Stomach (tissue), 19 donors: ENCODE measurements at places on chromosomes 7 and 10. TPM values are rescaled to one million over a fixed set of nuclear protein-coding genes. Genes with fewer than 3 reads are reported as not detected.
A peak's percentile ranks its signal among the peaks of the same experiment; 100 is the strongest.

GRCh38 chr7:108348913-108349312 is 107.3 kb downstream of the NRCAM start:
- DNase-seq, result no peak
- no peaks in the 10 kb centered on the region for H3K27me3 ChIP-seq
- H3K36me3 ChIP-seq, result no peaks in the 10 kb centered on the region
- H3K4me3 ChIP-seq, result no peak overlapping the region

Gene BHLHA15
- total RNA-seq, result 108 TPM

DNA sequence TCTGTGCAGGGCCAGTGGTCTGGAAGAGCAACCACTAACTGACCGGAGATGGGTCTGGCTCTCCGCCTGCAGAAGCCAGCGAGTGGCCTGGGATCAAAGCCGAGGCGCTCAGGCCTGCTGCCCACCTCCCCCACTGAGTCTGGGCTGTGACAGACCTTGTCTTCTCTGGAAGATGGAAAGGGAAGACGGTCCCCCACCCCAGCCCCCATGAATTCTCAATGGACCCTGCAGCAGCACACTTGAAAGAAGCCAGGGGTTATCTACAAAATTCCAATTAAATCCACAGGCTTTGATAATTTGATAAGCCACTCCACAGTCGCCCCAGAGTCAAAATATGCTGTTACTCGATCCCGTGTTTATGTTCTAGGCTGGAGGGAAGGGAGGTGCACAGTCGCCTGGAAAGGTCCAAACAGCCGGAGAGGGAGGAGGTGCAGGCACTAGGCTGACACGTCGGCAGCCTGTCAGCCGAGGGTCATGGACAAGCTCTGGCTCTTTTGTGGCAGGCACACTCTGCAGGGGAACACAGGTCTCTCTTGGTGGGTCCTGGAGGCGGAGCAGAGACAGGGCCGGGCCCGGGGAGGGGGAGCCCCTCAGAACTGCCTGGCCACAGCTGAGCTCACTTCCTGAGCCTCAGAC is 134.9 kb downstream of the SH3PXD2A start:
- peak overlapping the region; percentile 13 for H3K27ac ChIP-seq
- H3K4me1 ChIP-seq, result peaks cover 11% of the 10 kb centered on the region
- H3K36me3 ChIP-seq, result no peaks in the 10 kb centered on the region
- no peak for DNase-seq
- no peaks in the 10 kb centered on the region for H3K27me3 ChIP-seq

DNA sequence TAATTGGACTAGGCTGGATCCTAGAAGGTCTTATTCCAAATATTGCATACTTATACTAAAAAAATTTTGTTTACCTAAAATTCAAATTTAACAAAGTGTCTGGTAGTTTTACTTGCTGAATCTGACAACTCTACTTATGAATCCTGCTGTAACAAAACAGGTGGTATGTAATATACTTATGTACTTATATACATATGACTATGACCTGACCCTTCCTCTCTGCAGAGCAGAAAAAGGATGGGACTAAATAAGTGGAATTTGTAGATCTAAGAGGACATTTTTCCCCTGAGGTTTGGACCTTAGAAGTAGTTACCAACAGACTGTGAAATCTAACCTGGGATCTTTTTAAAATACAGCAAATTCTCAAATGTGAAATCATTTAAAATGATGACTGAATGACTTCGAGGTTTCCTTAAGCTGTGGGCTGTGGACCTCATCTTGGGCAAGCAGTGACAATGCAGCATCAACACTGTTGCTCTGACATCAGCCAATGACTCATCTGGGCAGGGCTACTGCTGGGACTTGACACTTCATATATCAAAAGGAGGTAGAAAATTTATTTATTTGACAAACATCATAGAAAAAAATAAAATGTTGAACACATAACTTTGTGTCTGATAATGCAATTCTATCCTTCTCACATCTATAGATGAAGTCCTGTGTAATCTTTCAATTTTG is 73.6 kb downstream of the RELN start:
- no peaks in the 10 kb centered on the region for H3K27me3 ChIP-seq
- no peak overlapping the region for H3K4me3 ChIP-seq

GRCh38 chr10:62769574-62770242 is 34.8 kb upstream of the ADO start:
- no peaks in the 10 kb centered on the region for H3K4me1 ChIP-seq
- DNase-seq, result no peak
- no peak overlapping the region for H3K27ac ChIP-seq
- H3K4me3 ChIP-seq, result no peak overlapping the region
- no peaks in the 10 kb centered on the region for H3K36me3 ChIP-seq

DNA sequence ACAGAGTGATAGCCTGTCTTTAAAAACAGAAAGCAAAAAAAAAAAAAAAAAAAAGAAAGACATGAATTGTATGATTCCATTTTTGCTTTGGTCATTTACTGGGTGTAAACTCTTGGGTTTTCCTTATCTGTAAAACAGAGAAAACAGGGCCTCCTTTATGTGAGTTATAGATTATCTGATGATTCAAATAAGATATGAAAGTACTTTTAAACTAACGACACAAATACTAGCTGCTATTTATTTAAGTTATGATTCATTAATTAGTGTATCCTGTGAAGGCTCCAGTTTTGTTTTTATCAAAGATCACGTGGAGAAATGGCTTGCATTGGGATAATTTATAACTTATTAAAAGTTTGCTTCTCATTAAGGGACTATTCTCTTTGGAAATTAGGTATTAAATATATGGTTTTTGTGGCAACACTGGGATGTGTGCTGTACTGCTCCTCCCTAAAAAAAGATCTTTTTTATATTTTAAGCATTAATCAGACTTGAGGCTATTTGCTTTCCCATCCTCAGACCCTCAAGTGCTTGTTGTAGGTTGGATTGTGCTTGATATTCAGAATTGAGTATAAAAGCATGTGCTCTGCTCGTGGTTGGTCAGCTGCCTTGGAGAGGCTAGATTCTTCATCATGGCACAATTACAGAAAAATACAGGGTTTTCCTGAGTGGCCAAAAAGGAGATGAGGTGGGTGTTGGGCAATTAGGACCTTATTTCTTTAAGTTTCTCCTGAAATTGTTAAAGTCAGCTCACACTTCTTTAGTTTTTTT is 39.9 kb downstream of the NRG3 start:
- no peak for DNase-seq
- H3K4me1 ChIP-seq, result peaks cover 5% of the 10 kb centered on the region
- H3K27ac ChIP-seq, result no peak overlapping the region
- H3K27me3 ChIP-seq, result no peaks in the 10 kb centered on the region
- H3K36me3 ChIP-seq, result no peaks in the 10 kb centered on the region

DNA sequence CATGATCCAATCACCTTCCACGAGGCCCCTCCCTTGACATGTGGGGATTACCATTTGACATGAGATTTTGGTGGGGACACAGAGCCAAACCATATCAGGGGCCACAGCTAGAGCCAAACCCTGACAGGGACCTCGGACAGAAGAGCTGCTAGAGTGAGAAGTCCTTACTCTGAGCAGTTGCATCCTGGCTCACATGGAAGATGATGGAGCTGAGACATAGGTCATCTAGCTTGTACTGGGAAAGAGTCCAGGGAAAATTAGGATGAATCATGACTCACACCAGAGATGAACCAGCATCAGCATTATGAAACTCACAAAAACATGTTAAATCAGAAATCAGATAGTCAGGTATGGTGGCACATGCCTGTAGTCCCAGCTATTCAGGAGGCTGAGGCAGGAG is 12.8 kb upstream of the FMC1 start:
- H3K27ac ChIP-seq, result no peak overlapping the region
- H3K4me1 ChIP-seq, result peaks cover 4% of the 10 kb centered on the region
- H3K36me3 ChIP-seq, result no peaks in the 10 kb centered on the region
- no peak overlapping the region for H3K4me3 ChIP-seq

GRCh38 chr7:137628216-137628615 is 218.6 kb downstream of the DGKI start:
- H3K4me3 ChIP-seq, result no peak overlapping the region
- DNase-seq, result no peak
- H3K4me1 ChIP-seq, result no peaks in the 10 kb centered on the region
- no peak overlapping the region for H3K27ac ChIP-seq
- H3K27me3 ChIP-seq, result peaks cover 4% of the 10 kb centered on the region

GRCh38 chr10:15122477-15123030 is 25.4 kb downstream of the RPP38 start:
- H3K4me3 ChIP-seq, result no peak overlapping the region
- H3K4me1 ChIP-seq, result no peaks in the 10 kb centered on the region
- peaks cover 84% of the 10 kb centered on the region for H3K36me3 ChIP-seq
- DNase-seq, result no peak
- H3K27ac ChIP-seq, result no peak overlapping the region
- no peaks in the 10 kb centered on the region for H3K27me3 ChIP-seq

DNA sequence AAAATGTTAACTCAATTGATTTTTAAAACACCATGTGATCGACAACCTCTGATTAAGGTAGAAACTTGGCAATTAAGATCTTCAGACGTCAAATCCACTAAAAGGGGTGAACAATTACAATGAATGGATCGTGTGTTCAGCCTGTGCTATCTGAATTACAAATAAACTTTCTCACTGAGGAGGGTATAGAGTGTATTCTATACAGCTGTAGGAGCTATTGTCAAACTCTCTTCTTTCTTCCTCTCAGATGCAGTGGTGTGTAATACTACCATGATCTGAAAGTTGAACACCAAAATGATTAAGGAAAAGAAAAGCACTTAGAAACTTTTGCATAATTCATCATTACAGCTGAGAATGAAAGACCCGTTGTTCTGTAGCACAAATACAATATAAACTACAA is 32.2 kb upstream of the MACC1 start:
- H3K36me3 ChIP-seq, result no peaks in the 10 kb centered on the region
- no peak overlapping the region for H3K27ac ChIP-seq
- no peak overlapping the region for H3K4me3 ChIP-seq
- no peak for DNase-seq
- H3K4me1 ChIP-seq, result no peaks in the 10 kb centered on the region
- no peaks in the 10 kb centered on the region for H3K27me3 ChIP-seq

Gene TMEM209
- 6.1 TPM for total RNA-seq

Gene PLEKHS1
- total RNA-seq, result 2.9 TPM

Gene PLXDC2
- total RNA-seq, result 10.4 TPM

Gene GBX1
- total RNA-seq, result not detected

DNA sequence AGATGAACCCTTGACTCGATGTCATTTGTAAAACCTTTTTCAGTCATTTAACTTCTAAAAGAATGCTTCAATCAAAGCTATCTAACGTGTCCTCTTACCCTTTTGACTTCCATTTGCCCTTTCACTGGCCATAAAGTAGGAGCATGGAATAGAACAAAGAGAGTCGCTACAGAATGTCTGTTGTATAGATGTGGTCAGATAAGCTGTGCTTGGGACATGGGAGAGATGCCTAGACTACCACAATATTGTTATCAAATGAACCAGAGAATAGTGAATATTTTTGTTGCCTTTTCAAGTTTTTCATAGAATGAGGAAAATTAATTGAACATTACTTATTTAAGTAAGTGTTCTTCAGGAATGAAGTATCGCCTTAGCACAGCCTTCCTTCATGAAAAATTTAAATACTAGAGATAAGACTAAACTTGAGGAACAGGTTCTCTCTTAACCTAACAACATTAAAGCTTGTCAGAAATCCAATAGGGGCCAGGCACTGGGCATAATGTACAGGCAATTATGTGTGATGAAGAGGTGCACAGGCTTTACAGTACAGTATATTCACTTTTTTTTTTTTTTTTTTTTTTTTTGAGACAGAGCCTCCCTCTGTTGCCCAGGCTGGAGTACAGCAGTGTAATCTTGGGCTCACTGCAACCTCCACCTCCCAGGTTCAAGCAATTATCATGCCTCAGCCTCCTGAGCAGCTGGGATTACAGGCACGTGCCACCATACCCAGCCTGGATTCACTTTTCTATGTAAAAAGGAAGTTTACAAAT is 7.5 kb upstream of the KMT2E start:
- peak; percentile 61 for DNase-seq
- H3K27me3 ChIP-seq, result no peaks in the 10 kb centered on the region
- H3K4me1 ChIP-seq, result no peaks in the 10 kb centered on the region
- H3K27ac ChIP-seq, result peak overlapping the region; percentile 99
- no peak overlapping the region for H3K4me3 ChIP-seq

DNA sequence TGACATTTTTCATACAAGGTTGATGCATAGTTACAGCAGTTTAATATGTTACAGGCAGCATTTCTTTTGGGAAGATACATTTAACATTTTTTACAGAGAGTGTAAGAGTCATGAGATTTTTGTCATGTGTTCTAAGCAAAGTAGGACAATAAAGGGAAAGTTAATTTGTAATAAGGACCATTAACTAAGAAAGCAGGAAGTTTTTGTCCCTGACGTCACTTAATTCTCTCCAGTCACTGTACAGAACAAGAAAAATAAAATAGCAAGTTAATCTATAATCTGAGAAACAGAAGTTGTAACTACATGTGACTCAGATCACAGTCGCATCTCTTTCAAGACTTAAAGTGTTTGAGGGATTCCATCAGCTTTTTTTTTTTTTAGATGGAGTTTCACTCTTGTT is 49.5 kb upstream of the CAPZA2 start:
- no peak for DNase-seq
- H3K4me1 ChIP-seq, result peaks cover 30% of the 10 kb centered on the region
- H3K4me3 ChIP-seq, result no peak overlapping the region
- no peaks in the 10 kb centered on the region for H3K27me3 ChIP-seq
- H3K36me3 ChIP-seq, result no peaks in the 10 kb centered on the region

DNA sequence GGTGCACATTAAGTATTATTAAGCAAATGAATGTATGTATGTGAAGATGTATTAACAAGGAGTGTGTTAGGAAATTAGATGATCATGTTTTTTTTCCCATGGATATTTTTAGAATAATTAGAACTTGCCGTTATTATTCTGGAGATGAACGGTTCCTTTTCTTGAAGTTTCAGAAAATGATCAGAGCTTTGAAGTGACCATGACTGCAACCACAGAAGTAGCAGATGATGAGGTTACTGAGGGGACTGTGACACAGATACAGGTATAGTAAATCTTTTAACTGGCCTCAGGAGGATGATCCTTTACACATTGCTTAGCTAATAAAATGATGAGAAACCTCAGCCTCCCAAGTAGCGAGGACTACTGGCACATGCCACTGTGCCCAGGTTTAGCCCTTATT is 18.6 kb downstream of the DMTF1 start:
- H3K27ac ChIP-seq, result no peak overlapping the region
- peaks cover 100% of the 10 kb centered on the region for H3K36me3 ChIP-seq
- H3K27me3 ChIP-seq, result no peaks in the 10 kb centered on the region
- no peaks in the 10 kb centered on the region for H3K4me1 ChIP-seq

- no peaks in the 10 kb centered on the region for H3K27me3 ChIP-seq
- peaks cover 24% of the 10 kb centered on the region for H3K36me3 ChIP-seq
Measured at GRCh38 chr10:95236068-95236903, 42.2 kb downstream of the ACSM6 start.

GRCh38 chr10:17655567-17656146 is 11.7 kb downstream of the STAM start:
- H3K4me1 ChIP-seq, result peaks cover 48% of the 10 kb centered on the region
- H3K27me3 ChIP-seq, result no peaks in the 10 kb centered on the region
- no peak overlapping the region for H3K27ac ChIP-seq
- no peak for DNase-seq
- H3K36me3 ChIP-seq, result peaks cover 4% of the 10 kb centered on the region
- H3K4me3 ChIP-seq, result no peak overlapping the region

Gene TET1
- 3.8 TPM for total RNA-seq

- DNase-seq, result no peak
- H3K27ac ChIP-seq, result no peak overlapping the region
- no peak overlapping the region for H3K4me3 ChIP-seq
- no peaks in the 10 kb centered on the region for H3K4me1 ChIP-seq
- H3K27me3 ChIP-seq, result peaks cover 9% of the 10 kb centered on the region
Measured at GRCh38 chr7:142522735-142523134, 226.5 kb upstream of the PRSS1 start.

Gene PHKG1
- total RNA-seq, result not detected

Gene ABLIM1
- 198 TPM for total RNA-seq

GRCh38 chr7:21914671-21915070 is 31.0 kb downstream of the CDCA7L start:
- H3K4me1 ChIP-seq, result peaks cover 15% of the 10 kb centered on the region
- no peak overlapping the region for H3K27ac ChIP-seq
- DNase-seq, result no peak
- no peak overlapping the region for H3K4me3 ChIP-seq
